ENCODE measurements at places on chromosomes 7 and 10.

GRCh38 chr7:70415179-70415972 lies 716.6 kb upstream of the GALNT17 start:
- DNase-seq: no peak

DNA sequence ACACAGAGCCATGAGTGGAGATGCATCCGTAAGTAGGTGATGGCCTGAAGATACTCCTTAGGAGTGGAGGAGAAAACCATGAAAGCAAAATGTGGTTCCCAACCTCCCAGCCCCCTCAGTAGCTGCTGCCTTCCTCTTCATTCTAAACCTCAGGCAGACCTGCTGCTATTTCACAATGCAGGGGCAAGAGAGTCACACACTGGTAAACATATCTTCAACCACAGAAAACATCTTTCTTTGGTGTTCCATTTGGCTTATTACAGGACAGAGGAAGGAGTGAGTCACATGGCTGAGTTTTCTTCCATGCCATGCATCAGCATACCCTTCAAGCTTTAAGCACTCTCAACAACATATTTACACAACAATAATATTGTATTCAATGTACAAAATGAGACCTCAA lies 342.1 kb downstream of the BMPER start:
- DNase-seq: no peak

DNA sequence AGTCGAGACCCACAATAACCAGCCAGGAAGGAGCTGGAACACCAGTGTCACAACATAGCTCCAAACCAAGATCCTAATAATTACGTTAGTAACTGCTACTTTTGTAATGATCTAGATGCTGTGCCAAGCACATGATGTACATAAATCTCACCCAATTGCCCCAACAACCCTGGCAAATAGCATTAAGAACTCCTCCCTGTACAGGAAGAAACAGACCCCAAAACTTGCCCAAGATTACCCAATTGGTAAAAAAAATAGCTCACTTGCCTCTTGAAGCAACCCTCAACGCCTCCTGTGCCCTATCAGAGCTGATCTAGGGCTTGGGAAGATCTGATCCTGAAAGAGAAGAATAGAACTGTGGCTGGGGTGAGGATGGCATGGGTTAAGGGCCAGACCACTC lies 628.7 kb upstream of the AUTS2 start:
- no peak for DNase-seq

DNA sequence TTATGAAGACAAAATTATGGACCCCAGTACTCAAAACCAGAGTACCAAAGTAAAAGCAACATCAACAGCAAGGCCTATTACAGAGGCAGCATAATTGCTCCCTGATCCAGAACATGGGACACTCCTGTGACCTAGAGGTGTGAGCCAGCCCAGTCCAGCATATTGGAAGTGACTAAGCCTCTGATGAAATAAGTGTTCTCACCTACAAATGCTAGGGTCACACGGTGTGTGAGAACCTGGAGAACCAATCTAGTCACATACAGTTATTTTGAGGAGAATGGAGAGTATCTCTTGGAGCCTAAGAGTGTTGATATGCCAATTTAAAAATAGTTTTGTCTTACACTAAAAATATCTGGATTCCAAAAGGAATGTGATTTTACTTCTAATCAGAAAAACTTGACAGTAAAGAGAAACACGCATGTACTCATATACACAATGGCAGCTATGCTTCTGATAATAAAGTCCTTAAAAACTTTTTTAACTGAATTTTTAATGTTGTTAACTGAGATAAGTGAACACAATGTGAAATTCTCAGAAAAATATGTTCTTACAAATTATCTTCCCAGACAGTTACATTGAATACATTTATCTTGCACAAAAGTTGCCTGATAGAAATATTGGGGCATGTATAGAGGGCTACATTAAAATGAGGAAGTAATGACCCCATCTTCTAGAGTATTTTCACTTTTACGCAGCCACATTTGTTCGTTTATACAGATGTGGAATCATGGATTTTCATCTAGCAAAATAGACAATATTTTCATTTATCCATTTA lies 56.8 kb upstream of the CD36 start:
- no peak for DNase-seq

- DNase-seq: no peak
Measured at GRCh38 chr7:150447966-150448788, 2.3 kb upstream of the GIMAP8 start.

- no peak for DNase-seq
Measured at GRCh38 chr10:108597031-108597430, 1326.3 kb downstream of the XPNPEP1 start.

- peak; percentile 43 for DNase-seq
Measured at GRCh38 chr7:139992353-139993044, 70.3 kb downstream of the PARP12 start.

- no peak for DNase-seq
Measured at GRCh38 chr10:9939716-9940115, 1078.0 kb upstream of the CELF2 start.
